ENCODE measurements at places on chromosomes 16 and 17.

- peak; percentile 18 for DNase-seq
These were observed 3.9 kb downstream of the CDH11 start for GRCh38 chr16:65117811-65118448.

GRCh38 chr16:50284131-50284911 is 18.0 kb downstream of the ADCY7 start:
- no peak for DNase-seq

DNA sequence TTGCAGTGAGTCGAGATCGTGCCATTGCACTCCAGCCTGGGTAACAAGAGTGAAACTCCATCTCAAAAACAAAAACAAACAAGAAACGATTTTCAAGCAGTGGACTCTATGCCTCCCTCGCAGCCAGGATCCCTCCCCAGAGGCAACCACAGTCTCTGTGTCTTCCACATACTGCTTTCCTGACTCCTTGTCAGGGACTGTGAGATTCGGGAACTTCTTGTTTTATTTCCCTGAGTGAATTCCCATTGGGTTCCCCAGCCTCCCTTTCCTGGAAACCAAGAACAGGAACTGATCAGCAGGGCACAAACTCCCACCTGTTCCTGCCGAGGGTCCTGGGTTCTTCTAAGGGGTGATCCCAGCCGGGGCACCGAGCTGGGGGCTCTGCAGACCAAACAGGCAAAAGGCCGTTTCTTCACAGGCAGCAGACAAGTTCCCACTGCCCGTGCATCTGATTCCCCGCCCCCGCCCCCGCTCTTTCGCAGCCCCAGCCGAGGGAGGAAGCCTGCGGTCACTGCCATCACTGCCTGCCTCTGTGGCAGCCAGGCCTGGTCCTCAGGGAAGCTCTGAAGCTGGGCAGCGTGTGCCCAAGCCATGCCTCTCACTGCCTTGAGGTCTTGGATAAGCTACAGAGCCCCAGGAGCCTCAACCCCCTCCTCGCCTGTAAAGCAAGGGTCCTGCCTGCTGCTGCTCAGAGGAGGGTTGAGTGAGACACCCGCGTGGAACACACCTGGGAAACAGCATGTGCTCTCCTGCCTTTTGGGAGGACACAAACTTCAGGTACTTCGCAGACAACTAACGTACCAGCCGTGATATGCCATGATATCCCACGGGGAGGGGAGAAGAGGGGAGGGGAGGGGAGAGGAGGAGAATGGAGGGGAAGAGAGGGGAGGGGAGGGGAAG is 5.5 kb upstream of the PIEZO1 start:
- DNase-seq = no peak

DNA sequence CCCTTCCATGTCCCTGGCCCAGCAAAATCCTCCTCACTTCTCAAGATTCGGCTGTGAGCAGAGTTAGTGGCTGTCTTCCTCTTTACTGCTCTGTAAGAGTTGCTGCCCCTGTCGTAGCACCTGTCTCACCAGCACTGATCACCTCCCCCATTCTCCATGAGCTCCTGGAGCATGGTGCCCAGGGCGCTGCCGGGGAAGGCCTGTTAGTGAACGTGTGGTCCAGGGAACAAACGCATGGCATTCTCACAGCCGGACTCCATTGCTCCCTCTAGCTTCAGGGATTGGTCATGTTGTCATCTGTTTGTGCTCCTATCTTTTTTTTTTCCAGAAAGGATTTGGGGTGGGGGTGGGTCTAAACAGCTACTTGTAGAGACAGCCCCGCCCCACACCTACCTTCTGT is 141.2 kb downstream of the CMIP start:
- DNase-seq = no peak

GRCh38 chr17:32033223-32033622 is 26.0 kb downstream of the LRRC37B start:
- DNase-seq = no peak

- no peak for DNase-seq
These were observed 17.3 kb downstream of the RSPRY1 start for GRCh38 chr16:57203451-57203850.
